ENCODE measurements at places on chromosomes 13 and 19. TPM values are rescaled to one million over a fixed set of nuclear protein-coding genes. Genes with fewer than 3 reads are reported as not detected.

DNA sequence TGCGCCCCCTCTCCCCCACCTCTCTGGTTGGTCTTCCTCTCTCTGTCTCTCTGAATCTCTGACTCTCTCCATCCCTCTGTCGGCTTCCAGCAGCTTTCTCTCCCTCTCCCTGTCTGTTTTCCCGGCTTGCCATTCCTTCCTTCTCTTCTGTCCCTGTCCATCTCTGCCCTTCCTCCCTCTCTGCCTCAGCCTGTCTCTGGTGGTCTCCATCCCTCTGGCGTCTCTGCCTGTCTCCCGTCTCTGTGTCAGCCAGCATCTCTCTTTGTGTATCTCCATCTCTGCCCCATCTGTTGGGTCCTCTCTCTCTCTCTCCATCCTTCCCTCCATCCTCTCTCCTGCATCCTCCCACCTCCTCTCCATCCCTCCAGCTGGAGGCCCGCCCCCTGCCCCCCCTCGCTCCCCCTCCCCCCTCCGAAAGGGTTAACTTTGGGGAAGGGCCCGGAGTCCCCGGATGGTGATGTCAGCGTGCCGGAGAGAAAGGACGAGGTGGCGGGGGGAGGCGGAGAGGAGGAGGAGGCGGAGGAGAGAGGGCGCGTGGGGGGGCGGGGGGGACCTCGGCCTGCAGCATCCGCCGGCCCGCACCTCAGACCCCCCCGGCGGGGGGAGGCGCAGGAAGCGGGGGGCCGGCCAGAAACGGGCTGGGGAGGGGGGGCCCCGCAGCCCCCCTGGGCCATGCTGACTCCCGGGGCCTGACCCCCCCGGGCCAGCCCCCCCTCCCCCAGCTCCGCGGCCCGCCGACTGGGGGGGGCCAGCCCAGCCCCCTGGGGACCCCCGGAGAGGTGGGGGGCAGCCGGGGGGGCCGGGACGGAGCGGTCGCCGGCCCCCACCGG, at the start of gene BRSK1:
Gene BRSK1, plus strand, starts transcription at position 450 of the 830 bp plus-strand sequence. CDS start 446 bp downstream, outside the sequence.
- peak; percentile 58 for DNase-seq

DNA sequence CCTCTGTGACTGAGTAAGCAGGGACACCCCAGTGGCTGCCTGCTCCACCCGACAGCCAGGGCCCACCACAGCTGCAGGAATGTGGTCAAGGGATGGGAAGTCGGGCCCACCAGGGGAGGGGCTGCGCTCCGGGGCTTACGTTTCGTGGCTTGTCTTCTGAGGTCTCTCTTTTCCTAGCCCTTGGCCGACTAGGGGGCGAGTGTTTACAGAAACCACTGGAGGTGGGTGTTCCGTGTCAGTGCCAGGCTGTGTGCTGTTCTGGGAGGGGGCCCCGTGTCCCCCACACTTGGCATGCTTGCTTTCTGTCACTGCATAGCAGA, 4.5 kb downstream of the ADAT3 start:
- no peak for DNase-seq

PNKP gene
- 28.4 TPM for total RNA-seq

RUBCNL gene
- total RNA-seq, result 9.3 TPM

Data from urinary bladder (tissue), 4 donors.